CD8-positive, alpha-beta T cell (primary cell): ENCODE measurements at places on chromosomes 7 and 10. TPM values are rescaled to one million over a fixed set of nuclear protein-coding genes. Genes with fewer than 3 reads are reported as not detected.

CFAP43 gene
- not detected for total RNA-seq

SPDYE16 gene
- not detected for total RNA-seq

SCART1 gene
- total RNA-seq: 3.7 TPM

TBX20 gene
- total RNA-seq: not detected

GET4 gene
- 75.4 TPM for total RNA-seq

FGFBP3 gene
- 1.3 TPM for total RNA-seq

SPDYE3 gene
- not detected for total RNA-seq
